NCI-H2081 treated with DMSO at 0.1 percent for 48 hours (cell line): ENCODE measurements at places on chromosomes 13 and 19.

- no peak for DNase-seq
Observed at GRCh38 chr19:38734426-38735256, 9.6 kb downstream of the CAPN12 start.

GRCh38 chr13:35252536-35253205 lies 223.8 kb downstream of the MAB21L1 start:
- no peak for DNase-seq

- no peak for DNase-seq
Observed at GRCh38 chr13:106561551-106562170, 6.3 kb downstream of the ARGLU1 start.

- DNase-seq = no peak
Observed at GRCh38 chr19:51535535-51535934, 4.1 kb upstream of the SIGLEC6 start.

GRCh38 chr19:48371367-48371766 lies 7.2 kb downstream of the SYNGR4 start:
- no peak for DNase-seq

- DNase-seq = no peak
Observed at GRCh38 chr19:9878511-9879196, 43.5 kb downstream of the PIN1 start.

DNA sequence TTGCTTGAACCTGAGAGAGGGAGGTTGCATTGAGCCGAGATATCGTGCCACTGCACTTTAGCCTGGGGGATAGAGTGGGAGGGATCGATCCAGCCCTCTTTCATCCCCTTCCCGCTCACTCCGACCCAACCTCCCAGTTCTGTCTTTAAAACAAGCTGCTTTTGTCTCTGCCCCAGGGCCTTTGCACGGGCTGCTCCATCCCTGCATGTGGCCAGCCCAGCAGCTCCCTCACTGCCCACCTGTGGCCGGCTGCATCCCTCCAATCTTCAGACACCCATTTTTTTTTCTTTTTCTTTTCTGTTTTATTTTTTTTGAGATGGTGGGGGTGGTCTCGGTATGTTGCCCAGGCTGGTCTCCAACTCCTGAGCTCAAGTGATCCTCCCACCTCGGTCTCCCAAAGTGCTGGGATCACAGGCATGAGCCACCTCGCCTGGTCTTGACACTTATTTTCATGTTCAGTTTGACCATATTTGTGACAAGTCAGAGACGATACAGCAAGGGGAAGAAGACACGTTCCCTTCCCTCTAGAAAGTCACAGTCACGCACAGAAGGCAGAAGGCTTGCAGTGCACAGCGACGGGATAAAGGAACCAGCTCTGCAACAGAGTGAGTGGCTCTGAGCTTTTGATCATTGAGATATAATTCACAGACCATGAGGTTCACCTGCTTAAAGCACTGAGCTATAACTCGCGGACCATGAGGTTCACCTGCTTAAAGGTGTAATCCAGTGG lies 31.8 kb downstream of the EFNA2 start:
- DNase-seq = no peak

DNA sequence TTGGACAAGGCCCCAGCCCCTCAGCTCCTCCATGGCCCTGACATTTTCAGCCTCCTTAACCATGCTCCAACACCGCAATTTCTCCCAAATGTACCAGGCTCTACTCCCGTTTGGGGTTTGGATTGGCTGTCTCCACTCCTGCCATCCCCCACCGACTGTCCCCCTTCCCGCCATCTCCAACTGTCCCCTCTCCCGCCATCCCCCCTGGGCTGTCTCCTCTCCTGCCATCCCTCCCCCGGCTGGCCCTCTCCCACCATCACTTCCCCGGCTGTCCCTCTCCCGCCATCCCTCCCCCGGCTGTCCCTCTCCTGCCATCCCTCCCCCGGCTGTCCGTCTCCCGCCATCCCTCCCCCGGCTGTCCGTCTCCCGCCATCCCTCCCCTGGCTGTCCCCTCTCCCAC lies 5.4 kb downstream of the BCAT2 start:
- no peak for DNase-seq

- no peak for DNase-seq
Observed at GRCh38 chr19:12670159-12670928, 3.7 kb downstream of the WDR83 start.

DNA sequence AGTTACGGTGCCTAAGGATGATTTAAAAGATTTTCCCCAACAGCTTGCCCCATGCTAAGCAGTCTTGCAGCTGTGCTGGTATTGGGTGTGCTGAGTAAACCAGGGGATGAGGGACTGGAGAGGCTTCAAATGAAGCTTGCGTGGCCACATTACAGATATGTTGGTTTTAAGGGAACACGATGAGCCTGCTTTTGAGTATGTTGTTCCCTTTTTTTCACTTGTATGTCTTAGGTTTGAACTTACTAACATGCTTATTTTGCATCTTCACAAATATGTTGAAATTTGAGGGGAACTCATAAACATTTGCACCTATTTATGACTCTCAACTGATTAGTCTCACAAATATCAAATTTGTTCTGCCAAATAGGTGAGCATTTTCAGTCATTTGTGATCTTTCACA lies 2.0 kb upstream of the IL17D start:
- DNase-seq = no peak

DNA sequence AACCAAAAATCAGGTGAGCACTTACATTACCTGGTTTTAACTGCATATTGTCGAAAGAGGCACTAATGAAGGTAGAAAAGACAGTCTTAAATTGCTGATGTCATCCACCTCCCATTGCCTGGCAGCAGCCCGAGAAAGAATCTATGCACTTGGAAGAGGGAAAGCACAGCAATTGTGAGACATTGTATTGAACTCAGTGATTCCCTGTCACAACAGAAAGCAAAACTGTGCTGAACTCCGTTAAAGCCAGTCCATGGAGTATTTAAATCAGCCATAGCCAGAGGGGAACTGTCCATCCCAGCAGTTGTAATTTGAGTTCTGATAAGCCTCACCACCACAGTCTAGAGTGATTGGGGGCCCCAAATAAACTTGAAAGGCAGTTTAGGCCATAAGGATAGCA lies 466.6 kb upstream of the PCDH9 start:
- no peak for DNase-seq

DNA sequence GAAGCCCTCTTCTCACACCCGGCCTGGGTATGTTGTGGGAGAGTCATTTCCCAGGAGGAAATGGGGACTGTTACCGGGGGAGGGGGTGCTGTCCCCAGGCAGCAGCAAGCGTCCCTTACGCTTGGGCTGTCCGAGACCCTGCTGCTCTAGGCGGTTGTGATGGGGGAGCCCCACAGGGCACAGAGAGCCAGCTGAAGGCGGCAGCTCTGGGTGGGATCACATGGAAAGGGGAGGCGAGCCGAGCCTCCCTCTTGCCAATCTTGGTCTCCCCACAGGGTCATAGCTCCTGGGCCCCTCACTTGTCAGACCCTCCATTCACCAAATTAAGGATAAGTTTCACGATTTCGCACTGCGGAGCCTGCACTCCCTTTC lies 22.0 kb downstream of the EPN1 start:
- no peak for DNase-seq

DNA sequence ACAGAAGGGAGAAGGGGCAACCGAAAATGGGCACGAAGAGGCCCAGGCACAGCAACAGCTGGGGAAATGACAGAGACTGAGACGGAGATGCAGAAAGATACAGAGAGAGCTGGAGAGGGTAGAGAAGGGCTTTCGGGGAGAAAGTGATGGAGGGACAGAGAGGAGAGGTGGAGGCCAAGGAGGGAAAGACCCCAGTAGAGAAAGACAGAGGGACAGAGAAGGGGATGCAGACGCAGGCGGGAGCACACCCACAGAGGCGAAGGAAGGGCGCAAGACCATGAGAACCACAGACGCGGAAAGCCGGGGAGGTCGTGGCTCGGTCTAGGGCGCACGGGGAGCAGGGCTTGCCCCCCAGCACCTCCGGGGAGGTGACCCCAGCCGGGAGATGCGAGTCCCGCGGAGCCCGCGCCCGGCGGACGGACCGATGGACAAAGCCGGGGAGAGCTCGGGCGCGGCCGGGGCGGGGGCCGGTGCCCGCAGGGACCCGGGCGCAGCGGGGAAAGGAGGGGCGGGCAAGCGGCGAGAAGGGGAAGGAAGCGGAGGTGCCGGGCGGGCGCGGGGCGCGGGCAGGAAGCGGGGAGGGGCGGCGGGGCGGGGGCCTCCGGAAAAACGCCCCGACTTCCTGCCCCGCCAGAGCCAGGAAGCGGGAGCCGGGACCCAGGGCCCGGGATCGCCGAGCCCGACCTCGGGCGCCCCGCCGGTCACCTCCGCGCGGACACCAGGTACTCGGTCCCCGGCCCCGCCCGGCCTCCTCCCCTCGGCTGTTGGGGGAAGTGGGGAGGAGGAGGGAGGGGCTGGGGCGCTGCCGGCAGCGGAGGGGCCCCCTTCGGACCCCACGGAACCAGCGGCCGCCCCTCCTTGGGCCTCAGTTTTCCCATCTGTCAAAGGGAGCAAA lies at the start of gene ARHGEF1:
Gene ARHGEF1, plus strand, starts transcription at position 617 of the 895 bp plus-strand sequence. CDS start 4,899 bp downstream, outside the sequence.
- DNase-seq = no peak

DNA sequence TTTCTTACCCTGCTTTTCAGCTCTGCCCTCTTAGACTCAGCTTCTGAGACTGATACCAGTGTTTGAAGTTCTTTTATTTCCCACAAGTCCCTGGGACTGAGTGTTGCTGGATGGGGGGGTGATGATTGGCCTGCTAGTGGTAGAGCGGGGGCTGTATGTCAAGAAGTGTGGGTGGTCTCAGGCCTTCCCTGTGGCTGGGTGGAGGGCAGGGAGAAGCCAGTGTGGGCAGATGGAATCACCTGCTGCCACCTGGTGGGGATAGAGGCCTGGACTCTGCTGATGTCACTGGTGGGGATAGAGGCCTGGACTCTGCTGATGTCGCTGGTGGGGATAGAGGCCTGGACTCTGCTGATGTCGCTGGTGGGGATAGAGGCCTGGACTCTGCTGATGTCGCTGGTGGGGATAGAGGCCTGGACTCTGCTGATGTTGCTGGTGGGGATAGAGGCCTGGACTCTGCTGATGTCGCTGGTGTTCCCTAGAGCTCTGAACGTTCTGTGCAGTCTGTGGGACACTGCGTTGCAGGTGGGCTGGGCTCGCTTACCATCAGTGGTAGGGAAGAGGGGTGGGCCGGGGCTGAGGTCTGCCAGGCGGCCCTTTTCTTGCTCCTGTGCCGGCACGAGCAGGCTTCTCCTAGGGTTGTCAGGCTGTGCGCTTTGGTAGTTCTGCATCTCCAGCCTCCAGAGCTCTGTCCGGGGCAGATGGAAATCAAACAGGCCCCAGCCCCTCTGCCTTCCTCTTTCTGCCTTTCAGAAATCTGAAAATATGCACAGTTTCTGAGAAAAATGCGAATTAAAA lies 101.3 kb downstream of the ARHGEF7 start:
- DNase-seq = no peak

- no peak for DNase-seq
Observed at GRCh38 chr19:7705387-7706187, 3.7 kb upstream of the FCER2 start.

DNA sequence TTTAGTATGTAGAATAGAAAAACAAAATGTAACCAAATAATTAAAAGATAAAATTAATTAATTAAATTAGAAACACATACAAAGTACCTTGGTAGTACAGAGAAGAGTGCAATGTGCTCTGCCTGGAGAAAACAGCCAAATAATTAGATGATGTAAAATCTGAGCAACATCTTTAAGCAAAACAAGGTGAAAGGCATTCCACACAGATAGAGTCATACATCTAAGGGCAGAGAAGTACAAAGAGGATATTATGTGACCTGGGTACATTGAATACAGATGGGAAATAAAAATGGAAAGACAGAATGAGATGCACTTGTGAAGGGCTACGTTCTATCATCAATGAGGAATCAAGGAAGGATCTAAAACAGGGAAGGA lies 25.2 kb upstream of the FNDC3A start:
- DNase-seq = no peak

DNA sequence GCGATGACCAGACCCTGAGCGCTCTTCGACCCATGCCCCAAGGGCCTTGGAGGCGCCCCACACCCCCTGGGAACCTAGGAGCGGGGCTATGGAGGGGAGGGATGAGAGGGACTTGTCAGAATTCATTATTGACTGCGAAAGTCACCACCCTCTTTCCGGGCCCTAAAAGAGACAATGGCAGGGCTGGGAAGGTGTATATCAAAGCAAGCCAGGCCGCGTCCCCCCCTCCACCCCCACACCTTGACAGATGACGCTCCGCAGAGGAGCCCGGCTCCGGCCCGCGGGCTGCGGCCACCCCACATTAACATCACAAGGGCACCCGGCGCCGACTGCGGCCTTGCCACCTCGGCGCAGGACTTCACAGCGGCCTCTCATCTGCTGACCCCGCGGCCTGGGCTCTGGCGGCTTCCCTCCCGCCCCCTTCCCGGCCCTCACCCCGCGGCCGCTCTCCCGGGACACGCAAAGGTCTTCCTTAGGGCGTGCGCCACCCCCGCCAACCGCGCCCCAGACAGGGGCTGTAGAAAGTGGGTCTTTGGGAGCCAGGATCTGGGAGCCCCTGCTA lies 2.4 kb downstream of the CDX2 start:
- DNase-seq = no peak

DNA sequence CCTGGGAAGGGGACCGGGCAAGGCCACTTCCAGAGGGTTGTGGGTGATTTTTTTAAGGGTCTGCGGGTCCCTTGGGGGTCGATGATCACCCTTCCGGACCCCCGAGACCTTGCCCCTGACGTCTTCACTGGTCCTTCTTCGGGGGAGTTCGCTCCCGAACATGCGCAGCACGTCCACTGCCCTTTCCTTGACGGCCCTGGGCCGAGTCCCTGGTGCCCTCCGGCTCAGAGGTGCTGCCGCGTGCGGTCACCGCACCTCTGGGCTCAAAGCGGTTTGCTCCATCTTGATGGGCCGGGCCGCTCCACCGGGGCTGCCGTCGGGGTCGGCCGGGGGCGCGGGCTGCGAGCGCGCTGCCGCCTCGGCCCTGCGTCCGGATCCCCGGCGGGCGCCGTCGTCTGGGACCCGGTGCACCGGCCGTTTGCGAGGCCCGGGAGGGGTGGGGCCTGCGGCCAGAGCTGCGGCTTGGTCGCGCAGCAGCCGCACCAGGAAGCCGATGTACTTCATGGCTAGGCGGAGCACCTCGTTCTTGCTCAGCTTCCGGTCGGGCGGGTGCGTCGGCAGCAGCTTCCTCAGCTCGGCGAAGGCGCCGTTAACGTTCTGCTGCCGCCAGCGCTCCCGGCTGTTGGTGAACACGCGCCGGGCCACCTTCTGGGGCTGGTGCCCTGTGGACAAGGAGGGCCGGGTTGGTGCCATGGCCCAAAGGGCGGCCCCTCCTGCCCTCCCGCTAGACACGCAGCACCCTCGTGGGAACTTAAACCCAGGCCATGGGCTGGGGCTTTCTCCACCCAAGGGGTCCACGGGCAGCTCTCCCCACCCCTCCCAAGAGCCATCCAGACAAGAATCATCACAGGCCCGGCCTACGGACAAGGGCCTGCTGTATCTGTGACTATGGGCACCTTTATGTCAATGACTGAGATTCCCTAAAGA lies 3.3 kb downstream of the LYL1 start:
- DNase-seq = no peak
